AG10803 (cell line): ENCODE measurements at places on chromosomes 6 and 20.

- no peak for DNase-seq
Observed at GRCh38 chr6:5732496-5732895, 274.2 kb downstream of the NRN1 start.

- DNase-seq: no peak
Observed at GRCh38 chr6:155404937-155405336, 50.7 kb downstream of the NOX3 start.

- peak; percentile 54 for DNase-seq
Observed at GRCh38 chr20:44092551-44093248, 94.3 kb downstream of the JPH2 start.

DNA sequence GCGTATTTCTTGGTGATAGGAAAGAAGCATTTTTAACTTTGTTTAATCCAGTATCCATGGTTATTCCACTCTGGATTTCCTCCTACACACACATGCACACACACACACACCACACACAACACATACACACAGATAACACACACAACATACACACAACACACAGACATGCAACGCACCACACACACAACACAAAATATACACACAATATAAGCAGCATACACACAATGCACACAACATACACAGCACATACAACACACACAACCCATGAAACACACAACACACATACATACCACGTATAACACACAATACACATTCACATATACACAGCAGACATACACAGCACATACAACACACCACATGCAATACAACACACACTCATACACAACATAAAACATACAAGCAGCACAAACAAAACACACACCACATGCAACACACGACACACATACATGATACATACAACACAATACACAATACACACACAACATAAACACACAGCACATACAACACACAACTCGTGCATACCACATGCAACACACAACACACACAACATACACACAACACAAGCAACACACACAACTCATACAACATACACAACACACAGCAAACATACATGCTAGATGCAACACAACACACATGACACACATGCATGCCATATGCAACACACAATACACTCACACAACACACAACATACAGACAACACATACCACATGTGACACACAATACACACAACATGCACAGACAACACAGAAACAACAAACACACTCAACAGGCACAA lies 13.0 kb downstream of the TTLL2 start:
- DNase-seq: no peak

GRCh38 chr6:17022604-17023003 lies 79.2 kb upstream of the STMND1 start:
- peak; percentile 79 for DNase-seq

DNA sequence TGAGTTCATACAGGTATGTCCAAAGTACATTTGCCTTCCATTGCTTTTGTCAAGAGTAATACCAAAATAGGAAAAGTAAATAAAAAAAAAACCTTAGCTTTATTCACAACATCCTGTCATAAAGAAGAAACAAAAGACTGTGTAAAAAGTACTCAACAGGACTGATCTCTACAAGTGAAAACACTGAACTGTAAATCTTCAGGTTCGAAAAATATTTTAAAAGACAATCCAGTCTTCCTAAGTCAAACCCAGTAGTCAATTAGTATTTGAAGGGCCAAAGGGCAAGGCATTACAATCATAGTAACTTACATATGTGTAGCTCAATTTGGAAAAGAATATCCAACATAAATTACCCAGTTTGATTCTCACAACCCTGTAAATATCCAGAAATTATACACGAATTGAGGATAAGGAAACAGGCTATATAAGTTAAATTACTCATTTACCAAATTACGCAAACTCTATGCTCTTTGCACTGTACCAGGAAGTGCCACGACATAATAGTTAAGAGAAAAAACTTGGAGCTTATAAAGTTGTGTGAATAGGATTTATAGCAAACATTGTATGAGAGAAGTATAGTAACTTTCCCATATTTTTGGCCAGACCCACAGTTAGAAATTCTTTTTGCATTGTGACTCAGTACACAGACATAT lies 21.2 kb downstream of the PTPRK start:
- DNase-seq: peak; percentile 27

- no peak for DNase-seq
Observed at GRCh38 chr6:170375661-170376060, 69.1 kb downstream of the FAM120B start.

DNA sequence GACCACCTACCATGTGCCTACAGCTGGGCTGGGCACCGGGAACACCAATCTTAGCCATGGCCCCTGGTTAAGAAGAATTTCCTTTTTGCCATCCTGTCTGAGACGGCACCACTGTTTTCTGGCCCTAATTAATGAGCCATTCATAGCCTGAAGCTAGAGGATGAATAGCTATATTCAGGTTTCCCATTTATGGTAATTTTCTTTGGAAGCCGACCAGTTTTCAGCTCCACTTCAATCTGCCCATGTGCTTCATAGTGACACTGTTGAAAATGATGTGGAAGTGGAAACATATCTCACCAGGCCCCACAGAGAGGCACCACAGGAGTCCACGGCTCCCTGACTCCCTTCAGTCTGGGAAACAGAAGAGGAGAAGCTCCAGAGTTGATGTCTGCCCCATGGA lies 22.6 kb upstream of the ULBP3 start:
- no peak for DNase-seq

DNA sequence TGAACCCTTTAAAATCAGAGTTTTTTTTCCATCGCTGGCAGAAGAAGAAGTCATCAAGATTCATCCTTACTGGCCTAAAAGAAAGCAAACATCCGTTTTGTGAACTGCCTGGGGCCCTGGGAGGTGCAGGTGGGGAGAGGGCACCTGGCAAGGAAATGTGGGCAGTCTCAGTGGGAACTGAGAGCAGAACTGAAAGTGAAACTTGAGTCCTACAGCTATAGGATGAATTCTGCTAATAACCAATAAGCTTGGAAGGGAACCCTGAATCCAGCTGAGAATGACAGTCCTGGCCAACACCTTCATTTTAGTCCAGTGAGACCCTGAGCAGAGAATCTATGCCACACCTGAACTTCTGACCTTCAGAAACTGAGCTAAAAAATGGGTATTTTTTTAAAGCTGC lies 130.1 kb upstream of the ASCC3 start:
- DNase-seq: no peak

DNA sequence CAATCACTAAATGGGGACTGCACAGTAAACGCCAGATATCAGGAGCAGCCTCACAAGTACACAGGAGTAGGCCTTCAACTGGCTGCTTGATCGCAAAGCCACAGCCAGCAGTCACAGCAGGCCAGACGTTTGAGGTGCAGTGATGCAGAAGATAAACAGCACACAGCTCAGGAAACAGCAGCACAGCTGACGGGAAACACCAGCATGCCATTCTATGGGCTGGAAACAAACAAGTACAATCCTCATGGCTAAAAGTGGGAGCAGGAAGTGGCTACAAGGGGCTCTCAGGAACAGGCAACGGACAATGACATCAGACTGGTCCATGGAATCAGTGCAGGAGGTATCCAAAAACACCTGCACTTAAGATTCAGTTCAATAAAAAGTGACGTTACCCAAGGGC lies 111.0 kb downstream of the DTNBP1 start:
- DNase-seq: peak; percentile 15

DNA sequence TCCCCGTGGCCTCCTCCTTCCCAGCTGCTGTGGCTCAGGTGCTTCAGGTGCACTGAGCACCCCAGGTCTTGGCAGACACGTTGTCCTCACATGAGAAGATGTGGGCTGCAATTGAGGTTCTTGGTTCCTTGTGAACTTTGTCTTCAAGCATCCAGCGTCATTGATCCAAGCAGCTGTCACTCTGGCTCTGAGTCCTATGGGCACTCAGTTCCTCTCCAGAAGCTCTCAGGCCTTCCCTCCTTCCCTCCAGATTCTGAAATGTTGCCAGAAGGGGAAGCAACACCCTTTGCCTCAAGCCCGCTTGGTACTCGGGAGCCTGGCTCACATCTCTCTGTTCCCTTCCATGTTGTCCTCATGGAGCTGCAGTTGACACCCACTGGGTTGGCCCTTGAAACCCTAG lies 8.4 kb upstream of the MRGBP start:
- DNase-seq: no peak

DNA sequence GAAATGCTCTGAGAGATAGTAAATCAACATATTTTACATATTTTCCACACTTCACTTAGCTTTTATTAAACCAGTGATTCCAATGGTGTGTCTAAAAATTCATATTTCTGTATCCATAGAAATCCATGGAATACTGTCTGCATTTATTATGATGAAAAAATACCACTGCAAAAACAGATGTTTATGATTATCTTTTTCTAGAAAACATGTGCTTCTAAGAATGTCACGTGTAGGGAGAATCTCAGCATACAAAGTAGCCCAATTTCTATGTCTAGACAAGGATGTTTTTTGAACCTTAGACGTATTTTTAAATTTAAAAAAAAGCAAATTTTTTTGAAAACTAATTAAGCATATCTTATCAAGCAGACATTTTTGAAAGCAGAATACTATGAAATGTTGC lies 622.4 kb downstream of the TENT5A start:
- peak; percentile 18 for DNase-seq

DNA sequence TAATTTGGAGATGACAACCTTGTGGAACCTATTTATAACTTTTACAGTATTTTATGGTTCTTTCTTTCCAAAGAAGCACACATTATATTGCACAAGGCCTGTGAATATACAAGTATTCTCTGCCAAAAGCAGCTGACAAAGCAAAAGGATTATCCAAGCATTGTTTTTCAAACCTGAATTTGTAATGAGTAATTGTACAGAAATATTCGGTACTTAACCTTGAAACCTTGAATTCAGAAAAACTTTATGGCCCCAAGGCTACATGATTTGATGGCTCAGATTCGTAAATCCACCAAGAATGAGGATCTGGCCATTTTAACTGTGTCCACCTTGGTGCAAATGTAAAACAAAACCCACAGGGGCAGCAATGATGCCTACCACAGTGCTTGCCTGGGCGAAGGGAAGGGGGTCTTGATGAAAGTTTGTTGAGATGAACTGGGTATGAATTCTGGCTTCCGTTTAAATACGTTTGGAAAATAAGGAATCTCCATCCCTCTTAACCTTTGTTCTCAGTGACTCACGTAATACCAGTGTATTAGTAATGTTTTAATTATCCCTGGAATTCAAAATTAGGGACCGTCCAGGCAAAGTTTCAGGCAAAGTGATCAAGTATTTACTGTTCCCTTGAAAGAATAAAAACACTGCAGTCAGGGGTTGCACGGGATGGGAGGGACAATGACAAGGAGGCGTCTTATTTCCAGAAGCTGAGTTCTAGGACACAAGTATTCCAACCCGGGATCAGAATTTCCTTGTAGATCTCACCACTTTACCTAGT lies 2.7 kb upstream of the RBM24 start:
- DNase-seq: peak; percentile 88

DNA sequence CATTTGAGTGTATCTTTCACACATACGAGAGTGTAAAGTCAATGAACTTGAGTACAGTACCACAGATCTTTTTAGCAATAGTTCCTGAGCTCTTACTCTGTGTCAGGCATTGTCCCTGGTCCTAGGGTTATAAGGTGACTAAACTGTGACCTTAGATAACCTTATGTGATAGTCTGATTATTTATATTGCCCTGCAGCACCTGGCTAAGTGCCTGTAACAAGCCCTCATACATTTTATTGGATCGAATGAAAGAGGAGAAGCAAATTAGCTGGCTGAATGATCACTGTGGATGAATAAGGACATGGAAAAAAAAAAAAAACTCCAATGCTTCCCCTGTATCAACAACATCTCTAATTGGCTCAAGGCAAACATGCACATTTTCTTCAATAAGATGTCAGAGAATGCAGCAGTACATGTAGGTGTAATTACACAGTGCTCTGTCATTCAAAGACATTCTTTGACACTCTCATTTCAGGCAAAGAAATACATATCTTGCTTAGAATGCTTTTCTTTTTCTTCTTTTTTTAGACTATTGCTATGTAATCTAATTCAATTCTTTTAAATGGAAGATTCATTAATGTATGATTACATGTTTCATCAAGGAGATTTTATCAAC lies 153.4 kb downstream of the PHACTR1 start:
- no peak for DNase-seq

DNA sequence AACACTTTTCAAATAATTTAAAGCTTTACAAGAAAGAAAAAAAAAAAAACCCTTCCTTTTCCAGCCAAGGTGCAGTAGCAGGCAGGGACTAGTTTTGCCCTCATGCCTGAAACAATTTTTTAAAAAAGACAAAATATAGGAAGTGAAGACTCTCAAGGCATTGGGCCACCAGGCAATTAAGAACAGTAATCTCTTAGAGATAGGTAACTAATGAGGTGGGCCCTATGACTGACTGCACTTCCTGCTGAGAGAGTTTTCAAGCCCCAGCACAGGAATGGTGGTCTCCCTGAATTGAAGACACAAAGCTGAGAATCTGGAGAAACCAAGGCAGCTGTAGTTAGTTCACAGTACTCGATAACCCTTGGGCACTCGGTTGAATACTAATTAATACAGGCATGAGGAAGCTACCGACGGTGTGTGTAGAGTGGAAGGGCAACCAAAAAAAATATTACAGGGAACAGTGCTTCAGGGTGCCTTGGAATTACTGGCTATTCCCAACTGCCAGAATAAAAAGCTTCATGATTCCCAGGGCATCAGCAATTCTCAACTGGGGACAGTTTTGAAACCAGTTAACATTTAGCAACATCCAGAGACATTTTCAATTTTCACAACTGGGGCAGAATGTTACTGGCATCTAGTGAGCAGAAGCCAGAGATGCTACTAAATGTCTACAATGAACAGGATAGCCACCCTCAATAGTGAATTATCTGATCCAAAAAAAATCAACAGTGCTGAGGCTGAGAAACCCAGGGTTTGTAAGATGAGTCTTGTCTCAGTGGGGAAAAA lies 36.0 kb upstream of the PLN start:
- DNase-seq: no peak

GRCh38 chr6:46290421-46291274 lies 119.9 kb upstream of the ENPP5 start:
- no peak for DNase-seq

- peak; percentile 96 for DNase-seq
Observed at GRCh38 chr6:16766043-16766536, 4.8 kb upstream of the ATXN1 start.

GRCh38 chr6:92408350-92408749 lies 1011.0 kb downstream of the EPHA7 start:
- no peak for DNase-seq

- peak; percentile 61 for DNase-seq
Observed at GRCh38 chr20:32336918-32337347, 21.2 kb upstream of the ASXL1 start.

DNA sequence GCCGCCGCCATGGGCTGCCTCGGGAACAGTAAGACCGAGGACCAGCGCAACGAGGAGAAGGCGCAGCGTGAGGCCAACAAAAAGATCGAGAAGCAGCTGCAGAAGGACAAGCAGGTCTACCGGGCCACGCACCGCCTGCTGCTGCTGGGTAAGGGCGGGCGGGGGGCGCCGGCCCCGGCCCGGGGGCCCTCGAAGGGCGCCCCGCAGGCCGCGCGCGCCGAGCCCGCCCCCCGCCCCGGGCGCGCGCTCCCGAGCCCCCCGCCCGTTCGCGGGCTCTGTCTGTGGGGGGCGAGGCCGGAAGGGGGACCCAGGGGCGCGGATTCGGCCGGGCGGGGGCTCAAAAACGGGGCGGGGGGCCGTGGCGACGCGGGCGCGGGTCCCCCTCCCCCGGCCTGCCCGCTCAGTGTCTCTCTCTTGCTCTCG lies 39.2 kb downstream of the GNAS start:
- no peak for DNase-seq

- DNase-seq: peak; percentile 82
Observed at GRCh38 chr6:42742116-42742894, 3.6 kb downstream of the TBCC start.

- peak; percentile 63 for DNase-seq
Observed at GRCh38 chr20:48983423-48984400, 62.2 kb downstream of the ARFGEF2 start.
